Fibroblast of the aortic adventitia (primary cell): ENCODE measurements at places on chromosomes 5 and 9. TPM values are rescaled to one million over a fixed set of nuclear protein-coding genes. Genes with fewer than 3 reads are reported as not detected.
A peak's percentile ranks its signal among the peaks of the same experiment; 100 is the strongest.

DNA sequence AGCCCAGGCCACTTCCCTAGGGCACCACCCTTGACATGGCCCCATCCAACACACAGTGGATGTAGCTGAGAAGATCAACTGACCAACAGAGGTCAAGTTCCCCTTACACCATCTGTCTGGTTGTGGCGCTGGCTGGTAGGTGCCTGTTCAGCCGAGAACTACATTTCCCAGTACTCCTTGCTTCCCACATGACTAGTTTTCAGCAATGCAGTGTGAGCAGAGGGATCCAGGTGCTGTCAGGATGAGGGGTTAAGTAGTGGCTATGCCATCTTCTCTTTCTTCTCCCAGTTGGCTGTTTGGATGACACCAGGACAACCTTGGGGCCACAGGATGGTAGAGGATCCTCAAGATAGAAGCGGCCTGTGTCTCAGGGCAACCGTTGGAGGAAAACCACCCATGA is 48.6 kb upstream of the SH3PXD2B start:
- no peak for DNase-seq

GRCh38 chr5:141516672-141517025 is 27.8 kb downstream of the PCDHGC5 start:
- DNase-seq = peak; percentile 68

GRCh38 chr9:14428781-14429230 is 114.9 kb upstream of the NFIB start:
- DNase-seq = peak; percentile 92

F2RL1 gene
- total RNA-seq = 3.1 and 35.1 TPM in 2 replicates

GRCh38 chr5:91742550-91742949 is 359.4 kb upstream of the ARRDC3 start:
- no peak for DNase-seq

DOK3 gene
- 0.99 and 1.3 TPM in 2 replicates for total RNA-seq

DNA sequence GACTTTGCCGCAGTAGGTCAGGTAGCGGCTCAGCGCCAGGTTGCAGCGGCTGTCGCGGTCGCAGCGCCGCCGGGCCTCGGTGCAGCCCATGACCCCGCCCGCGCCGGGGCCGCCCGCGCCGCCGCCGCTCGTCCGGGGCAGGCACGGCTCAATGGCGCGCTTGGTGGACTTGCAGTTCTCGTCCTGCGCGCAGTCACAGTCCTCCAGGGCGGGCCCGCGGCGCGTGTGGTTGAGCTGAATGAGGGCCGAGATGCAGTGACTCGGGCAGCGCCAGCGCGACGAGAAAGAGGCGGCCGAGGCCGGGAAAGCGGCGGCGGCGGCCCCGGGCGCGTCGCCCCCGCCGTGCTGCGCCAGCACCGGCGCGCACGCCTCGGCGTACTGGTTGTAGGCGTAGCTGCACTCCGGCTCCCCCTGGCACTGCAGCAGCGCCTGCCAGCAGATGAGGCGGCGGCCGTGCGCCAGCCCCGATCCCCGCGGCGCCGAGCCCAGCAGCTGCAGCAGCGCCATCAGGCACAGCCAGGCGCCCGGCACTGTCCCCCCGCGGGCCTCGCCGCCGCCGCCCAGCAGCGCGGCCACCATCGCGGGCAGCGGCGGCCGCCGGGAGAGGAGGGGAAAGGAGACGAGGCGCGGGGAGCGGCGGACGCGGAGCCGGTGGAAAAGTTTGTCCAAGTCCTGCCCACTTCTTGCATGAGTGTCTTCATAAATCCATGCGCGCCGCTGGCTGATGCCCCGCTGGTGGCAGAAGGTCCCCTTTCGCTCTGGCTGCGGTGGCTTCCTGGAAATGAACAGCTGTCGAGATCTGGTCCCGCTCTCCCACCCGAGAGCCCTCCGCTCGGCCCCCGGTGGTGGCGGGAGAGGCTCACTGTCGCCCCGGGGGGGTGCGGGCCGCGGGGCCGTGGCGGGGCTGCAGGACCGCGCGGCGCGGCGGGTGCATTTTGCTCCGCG is 833 bp downstream of the GAS1 start:
- DNase-seq = peak; percentile 71

DNA sequence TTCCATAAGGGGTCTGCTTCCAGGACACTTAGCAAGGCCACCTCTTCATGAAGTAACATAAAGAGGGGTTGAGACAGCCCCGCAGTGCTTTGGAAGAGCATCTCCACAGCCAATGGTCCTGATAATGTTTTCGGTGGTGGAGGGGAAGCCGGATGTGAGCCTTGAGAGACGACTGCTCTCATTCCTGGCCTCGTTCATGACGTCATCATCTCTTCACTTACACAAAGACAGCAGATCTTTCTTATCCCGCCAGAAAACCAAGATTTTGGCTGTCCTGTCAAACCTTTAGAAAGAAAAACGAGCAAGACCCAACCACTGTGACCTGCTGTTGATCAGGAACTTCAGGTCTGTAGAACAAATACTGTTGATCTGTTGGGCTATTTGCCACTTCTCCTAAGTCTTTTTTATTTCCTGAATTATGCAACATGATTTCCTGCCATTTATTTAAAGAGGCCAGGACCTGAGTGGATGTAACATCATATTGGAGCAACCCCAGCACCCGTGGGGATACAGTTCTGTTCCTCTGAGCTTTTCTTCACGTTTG is 89.0 kb upstream of the IRX2 start:
- no peak for DNase-seq

ACTBL2 gene
- not detected in 2 replicates for total RNA-seq

- no peak for DNase-seq
These were observed 158.6 kb upstream of the CD180 start for GRCh38 chr5:67355120-67355713.

GRCh38 chr9:120868339-120868675 is 8.7 kb downstream of the PHF19 start:
- DNase-seq = peak; percentile 74

ERCC8 gene
- total RNA-seq = 4.8 and 25.5 TPM in 2 replicates

GRCh38 chr9:116499986-116500871 is 186.9 kb upstream of the TRIM32 start:
- DNase-seq = peak; percentile 66

- no peak for DNase-seq
These were observed 38.2 kb upstream of the SLC2A8 start for GRCh38 chr9:127358770-127359169.

- DNase-seq = no peak
These were observed 572.9 kb downstream of the ACTL7B start for GRCh38 chr9:108282872-108283271.

IFNA21 gene
- not detected in 2 replicates for total RNA-seq

DNA sequence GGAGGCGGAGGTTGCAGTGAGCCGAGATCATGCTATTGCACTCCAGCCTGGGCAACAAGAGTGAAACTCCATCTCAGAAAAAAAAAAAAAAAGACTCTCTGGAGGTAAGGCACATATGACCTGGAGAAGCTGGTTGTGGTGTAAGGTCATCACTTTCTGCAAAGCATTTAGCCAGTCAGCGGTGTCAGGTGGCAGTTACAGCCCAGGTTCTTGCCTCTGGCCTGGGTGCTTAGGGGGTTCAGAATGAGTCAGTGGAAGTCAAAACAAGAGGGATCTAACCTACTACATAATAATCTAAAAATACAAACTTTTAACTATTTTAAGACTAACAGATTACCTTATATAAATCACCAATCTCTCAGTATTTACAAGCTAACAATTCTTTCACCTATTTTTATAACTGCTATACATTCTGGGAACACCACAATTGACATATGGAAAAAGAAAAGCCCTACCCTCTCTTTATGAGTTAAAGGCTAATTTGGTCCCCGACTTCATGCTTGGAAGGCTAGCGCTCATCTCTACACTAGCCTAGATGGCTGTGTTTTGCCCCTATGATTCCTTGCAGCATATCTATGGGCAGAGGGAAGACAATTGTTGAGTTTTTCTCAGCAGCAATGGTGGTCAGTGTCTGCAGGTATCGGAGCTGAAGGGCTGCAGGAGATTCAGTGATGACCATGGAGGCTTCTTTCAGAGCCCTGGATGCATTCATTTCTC is 29.2 kb downstream of the STOM start:
- DNase-seq = no peak

DNA sequence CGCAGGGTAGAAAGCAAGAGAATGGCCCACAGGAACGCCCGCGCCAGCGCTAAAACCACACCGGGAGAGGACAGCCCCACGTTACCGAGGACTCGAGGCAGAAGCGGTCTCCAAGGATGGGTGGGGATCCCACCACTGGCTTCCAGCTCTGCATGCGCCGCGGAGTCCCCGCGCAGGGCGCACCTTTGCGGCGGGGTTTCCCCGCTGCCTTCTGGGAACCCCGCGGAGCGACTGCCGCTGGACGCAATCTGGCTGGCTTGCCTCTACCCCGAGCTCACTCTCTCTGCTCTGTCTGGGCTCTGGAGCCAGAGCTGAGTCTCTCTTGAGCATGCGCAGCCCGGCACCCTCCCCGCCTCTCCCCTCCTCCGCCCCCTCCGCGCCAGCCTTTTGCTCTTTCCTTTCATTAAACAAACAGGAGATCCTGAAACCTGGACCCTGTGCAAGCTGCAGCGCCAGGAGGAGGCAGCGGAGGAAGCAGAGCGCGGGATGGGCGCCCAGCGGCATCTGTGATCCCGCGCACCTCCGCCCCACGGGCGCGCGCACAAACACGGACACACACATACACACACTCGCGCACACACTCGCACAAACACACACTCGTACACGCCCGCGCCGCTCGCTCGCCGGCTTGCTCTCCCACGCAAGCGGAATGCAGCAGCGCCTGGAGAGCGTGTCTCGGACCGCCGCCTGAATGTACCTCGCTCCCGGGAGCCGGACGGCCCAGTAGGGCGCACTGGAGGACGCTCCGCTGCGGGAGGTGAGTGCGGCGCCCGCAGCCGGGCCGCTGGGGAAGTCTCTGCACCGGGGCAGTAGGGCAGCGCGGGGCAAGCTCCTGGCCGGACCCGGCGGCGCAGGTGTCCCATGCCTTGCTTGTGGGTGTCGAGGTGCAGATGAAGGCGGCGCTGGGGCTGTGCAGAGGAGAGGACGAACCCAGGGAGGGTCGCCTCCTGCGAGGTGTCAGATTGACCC is at the start of gene PLPPR1:
TSS of gene PLPPR1 (plus strand) at position 382 of the 969 bp plus-strand sequence.
- DNase-seq = peak; percentile 21

MAST4 gene
- 16.8 and 23.2 TPM in 2 replicates for total RNA-seq

- DNase-seq = no peak
These were observed 5.2 kb downstream of the OLFML2A start for GRCh38 chr9:124781967-124782660.

FOXD4L6 gene
- total RNA-seq = not detected in 2 replicates

DNA sequence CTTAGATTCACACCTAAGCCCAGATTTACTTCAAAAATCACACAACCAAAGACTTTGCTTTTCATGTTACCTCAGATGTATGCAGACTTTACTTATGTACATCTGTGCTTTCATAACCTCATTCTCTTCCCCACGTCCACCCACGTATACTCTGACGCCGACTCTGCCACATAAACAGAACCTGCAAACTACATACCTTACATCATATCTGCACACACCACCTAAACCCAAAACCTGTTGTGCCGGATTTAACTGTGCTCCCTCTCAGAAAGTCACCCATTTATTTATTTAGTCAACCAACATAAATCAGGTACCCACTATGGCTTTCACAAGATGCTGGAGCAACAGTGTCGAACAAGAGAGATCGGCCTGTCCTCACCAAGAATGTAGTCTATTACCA is 1.0 kb upstream of the DPYSL3 start:
- DNase-seq = no peak

- DNase-seq = peak; percentile 68
These were observed 251.6 kb upstream of the PTGER4 start for GRCh38 chr5:40428126-40428525.

DNA sequence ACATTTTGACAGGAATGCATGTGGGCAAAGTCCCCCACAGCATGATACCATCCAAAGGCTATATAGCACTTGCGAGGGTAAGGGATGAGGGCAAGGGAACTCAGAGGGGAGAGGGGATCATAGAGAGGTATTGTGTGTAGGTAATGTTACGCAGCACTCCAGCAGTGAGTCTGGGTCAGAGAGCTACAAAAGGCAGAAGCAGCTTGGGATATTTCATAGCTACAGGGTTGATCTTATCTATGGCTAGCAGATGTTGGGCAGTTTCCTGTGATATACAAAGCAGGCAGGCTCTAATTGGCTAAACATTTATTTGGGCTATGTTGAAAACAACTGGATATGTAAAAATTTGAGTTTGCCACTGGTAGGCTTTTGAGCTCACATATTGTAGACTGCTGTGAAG is 17.8 kb upstream of the SLCO4C1 start:
- no peak for DNase-seq

DNA sequence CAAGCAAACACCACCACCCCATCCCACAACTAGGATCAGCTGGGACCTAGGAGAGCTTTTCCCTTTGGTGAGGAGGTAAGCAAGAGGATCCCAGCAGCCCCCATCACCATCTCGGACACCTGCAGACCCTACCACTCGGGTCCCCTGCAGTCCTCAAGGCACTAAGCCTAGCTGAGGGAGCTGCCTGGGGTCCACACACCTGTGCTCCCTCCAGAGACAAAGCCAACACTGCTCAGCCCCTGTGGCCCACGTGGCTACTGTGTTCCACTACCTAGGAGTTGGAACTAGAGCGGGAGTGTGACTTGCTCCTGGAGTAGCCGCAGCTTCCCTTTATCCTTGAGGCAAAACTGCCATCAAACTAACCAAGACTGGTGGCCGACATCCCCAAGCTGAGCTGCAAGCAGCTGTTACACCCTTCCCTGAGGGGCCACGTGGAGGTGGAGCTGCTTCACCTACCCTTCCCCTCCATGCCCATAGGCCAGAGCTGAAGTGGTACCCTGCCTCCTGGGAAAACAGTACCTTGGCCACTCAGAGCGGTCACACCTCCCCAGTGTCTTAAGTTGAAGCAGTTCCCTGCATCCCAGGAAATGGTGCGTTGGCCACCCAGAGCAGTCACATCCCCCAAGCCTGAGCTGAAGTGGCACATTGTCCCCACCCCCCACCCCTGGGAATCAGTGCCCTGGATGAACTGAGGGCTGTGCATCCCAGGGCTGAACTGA is 205.5 kb downstream of the CACNA1B start:
- DNase-seq = no peak

ASS1 gene
- 73.1 and 123 TPM in 2 replicates for total RNA-seq

DNA sequence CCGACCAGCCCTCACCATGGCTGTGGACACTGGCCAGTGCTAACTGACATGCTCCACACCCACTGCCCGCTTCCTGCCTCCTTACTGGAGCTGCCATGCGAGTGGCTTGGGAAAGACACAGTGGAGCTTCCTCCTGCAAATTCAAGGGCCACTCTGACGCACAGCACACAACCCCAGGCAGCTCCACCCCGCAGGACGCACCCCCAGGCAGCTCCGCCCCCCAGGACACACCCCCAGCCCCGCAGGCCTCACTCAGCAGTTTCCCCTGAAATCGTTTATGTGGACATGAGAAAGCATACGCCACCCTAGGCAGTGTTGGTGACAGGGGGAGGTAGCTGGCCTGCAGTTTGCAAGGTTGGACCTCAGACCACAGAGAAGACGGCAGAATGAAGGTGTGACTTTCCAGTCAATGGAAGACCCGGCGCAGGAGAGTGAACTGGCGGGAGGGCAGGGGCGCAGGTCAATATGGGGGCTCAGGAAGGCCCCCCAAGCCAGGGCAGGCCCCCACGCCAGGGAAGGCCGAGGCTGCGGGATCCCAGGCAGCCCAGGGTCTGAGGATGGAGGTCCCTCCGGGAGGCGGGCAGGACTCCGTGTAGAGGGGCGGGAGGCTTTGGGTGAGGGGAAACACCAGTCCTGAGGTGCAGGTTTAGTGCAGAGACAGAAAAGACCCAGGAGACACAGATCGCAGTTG is 21.6 kb downstream of the LPCAT1 start:
- no peak for DNase-seq
